ENCODE measurements at places on chromosomes 13 and 19. TPM values are rescaled to one million over a fixed set of nuclear protein-coding genes. Genes with fewer than 3 reads are reported as not detected.
A peak's percentile ranks its signal among the peaks of the same experiment; 100 is the strongest.

DNA sequence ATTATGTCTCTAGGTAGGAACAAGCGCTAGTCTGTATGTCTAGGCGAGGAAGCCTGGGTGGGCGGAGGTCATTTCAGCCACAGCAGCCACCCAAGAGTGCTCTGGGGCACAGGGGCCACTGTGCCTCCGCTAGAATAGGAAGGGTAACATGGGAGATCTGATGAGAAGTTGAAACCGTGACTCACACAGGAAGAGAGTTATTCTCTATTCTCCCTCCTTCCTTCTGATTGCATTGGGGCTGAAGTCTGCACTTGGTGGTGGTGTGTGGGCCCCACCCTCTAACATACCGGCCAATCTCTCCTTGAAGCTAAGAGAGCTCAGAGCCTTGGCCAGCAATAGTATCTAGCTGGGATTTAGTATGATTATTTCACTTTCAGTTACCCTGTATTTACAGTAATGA, 20.3 kb upstream of the GGACT start:
- DNase-seq: no peak

GRCh38 chr19:15737722-15738121, at the start of gene OR10H3:
TSS of gene OR10H3 (plus strand) at chr19:15737985. CDS start at chr19:15741393, 3,408 bp downstream.
- no peak for DNase-seq

GRCh38 chr13:77430377-77430951, 103.6 kb upstream of the MYCBP2 start:
- DNase-seq: no peak

Gene RFX1
- total RNA-seq: 8.1 TPM

Gene OR7D2
- total RNA-seq: not detected

- no peak for DNase-seq
Observed at GRCh38 chr13:43355774-43356173, 332.4 kb downstream of the DNAJC15 start.

Gene ELSPBP1
- total RNA-seq: not detected

DNA sequence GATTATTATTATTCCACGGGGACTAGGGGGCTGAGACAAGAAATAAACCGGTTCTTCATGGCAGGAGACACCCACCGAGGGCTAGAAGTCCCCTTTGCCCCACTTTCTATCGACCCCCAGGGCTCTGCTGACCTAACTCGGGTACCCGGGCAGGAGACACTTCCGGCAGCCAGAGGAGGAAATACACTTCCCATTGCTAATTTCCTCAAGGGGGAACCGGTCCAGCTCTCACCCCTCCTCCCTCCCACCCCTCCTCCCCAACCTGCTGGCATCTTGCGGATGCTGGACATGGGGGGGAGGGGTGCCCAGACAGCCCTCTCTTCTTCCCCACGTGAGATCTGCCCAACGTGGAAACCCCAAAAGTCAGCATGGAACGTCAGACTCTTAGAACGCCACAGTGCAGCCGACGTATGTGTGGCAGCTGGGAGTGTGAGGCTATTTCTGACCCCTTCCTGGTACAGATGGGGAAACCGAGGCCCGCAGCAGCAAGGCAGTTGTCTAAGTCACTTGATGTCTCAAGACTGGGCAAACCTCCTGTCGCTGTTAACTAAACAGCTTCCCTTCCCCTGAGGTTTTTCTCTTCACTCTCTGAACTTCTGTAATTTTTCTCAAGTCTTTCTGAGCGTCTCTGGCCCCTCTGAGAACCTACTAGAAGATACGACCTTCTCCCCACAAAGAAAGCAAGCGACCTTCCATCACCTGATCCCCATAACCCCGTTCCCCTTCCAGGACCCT, 3.6 kb downstream of the GPR4 start:
- DNase-seq: peak; percentile 37

Gene ADGRE2
- total RNA-seq: 1.5 TPM

DNA sequence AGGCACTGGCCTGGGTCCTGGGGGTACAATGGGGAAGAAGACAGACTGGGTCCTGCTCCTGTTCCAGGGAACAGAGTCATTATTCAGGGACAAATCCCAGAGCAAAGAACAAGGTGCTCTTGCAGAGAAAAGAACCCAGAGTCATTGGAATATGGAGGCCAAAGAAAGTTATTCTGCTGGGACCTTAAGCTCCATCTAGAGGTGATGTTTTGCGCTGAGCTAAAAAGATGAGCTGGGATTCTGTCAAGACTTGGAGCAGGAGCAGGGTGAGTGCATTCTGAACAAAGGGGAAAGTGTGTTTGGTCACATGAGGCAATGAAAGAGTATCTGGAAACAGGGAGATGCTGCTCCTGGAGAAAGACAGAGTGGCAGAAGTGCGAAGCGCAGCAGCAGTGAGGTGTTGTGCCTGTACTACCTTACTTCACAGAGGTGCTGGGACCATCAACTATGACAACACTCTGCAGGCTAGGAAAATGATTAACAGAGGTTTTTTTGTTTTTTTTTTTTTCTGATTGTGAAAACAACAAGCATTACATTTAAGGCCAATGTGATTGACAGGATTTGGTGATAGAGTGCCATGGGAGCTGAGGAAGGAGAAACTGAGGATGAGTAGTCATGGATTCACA, 95.3 kb upstream of the TNFSF11 start:
- no peak for DNase-seq

DNA sequence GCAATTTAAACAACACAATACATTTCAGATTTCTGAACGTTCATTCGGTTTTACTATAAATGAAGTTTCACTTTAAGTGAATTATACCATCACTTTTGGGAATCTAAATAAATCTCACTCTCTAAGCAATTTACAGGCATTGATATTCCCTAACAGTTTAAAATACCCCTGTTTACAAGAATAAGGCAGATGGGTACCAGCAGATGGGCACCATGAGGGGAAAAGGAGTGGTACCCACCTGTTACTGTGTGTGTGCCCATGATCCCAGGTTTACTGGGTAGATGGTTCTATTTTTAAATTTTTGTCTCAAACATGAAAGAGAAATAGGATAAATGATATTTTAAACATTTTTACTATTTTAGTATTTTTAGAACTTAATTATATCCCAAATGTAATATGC, 212.9 kb downstream of the PCDH9 start:
- DNase-seq: no peak

Gene KCNK6
- 32.2 TPM for total RNA-seq

Gene POLRMT
- 18.5 TPM for total RNA-seq

Gene DLL3
- total RNA-seq: not detected

DNA sequence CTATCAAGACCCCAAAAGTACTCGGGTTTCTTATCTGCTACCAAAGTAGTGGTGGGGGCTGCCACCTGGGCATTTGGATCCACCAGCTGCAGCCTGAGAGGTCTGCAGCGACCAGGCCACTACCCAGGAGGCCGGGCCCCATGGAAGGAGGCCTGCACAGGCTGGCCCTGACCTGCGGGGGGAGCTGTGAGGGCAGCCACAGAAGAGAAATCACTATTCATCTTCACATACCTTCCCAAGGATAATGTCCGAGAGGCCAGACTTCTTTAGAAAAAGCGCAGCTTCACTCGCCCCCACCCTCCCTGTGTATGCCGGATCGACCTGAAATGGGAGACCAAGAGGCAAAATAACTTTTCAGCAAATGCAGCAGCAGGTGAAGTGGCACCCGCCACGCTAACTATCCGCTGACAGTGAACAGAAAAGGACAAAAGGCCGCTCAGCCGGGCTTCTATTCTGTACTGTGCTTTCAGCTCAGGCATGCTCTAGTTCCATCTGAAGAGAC, 30.1 kb downstream of the EPS15L1 start:
- DNase-seq: no peak

DNA sequence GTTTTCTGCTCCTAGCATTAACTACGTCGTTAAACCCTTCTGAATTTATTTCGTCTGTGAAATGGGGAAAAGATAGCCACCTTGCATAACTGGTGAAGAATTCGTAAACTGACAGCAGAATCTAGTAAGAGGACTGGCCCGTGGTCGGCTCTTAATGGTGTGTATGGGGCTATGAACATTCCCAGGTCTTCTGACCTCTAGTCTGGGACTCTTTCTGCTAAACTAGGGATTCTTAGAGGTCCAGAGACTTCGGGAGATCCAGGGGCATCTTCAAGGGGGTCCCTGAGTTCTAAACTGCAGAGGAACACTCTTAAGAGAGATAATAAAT, 231.1 kb upstream of the SERP2 start:
- DNase-seq: no peak

DNA sequence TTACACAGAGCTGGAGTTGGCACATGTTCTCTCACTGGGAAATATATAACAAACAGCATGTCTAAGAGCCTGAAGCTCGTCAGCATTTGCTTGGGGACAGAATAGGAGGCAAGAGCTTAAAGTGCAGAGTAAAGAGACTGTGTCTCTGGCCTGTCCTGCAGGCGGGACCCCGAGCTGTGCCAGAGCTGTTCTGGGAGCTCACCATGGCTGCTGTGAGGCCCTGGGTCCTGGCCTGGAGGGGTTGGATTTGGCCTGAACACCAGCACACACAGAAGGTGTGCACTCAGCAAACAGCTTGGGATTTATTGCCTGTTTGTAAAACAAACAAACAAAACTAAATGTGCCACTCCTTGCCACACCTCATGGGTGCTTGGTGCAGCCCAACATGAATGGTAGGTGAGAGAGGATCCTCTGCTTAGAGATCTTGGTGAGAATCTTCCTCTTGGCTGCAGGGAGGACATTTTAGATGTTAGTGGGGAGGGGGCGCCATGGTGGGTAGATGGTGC, 60.9 kb downstream of the ERICH6B start:
- no peak for DNase-seq

Gene ZFP36
- total RNA-seq: 1,667 TPM

Gene GIPC3
- total RNA-seq: not detected

GRCh38 chr13:29472332-29472961, 123.0 kb downstream of the SLC7A1 start:
- peak; percentile 70 for DNase-seq

Gene SLC25A42
- 5.1 TPM for total RNA-seq

Gene ARHGAP35
- total RNA-seq: 7.0 TPM

DNA sequence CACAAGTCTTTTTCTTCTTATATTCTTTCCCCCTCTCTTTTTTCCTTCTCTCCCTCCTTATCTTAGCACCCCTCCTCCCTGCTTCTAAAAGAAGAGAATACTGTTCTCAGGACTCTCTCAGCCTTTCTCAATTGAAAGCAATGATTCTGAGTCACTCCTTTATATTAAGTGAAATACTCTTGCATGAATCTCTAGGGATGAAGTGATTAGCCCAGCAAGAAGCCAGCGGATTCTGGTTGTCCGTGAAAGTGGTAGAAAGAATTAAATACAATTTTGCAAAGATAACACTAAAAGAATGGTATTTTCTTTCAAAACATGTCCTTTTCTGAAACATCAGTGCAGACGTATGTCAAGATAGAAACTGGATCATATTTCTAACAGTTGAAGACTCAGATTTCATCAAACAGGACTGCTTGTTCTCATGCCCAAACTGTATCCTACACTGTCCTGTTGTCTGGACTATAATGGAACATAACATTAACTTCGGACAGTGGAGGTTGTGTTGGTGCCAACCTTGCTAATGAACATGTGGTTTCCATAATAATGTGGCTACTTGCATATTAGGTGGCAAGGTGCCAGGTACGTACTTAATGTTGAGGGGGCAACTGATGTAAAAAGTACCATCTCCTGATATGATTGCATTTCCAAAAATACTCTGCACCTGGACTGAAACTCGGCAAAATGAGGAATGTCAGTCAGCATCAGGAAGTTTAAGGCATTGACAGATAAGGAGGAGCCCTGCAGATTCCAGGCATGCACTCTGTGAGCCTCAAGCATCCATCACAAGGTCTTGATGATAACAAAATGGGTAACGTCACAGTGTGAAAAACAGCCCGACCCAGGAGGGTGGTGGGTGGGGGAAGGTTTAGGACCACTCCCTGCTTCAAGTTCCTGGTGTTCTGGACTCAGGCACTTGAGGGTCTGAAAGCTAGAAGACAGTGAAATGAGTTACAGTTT, 357.2 kb downstream of the DLEU7 start:
- no peak for DNase-seq

DNA sequence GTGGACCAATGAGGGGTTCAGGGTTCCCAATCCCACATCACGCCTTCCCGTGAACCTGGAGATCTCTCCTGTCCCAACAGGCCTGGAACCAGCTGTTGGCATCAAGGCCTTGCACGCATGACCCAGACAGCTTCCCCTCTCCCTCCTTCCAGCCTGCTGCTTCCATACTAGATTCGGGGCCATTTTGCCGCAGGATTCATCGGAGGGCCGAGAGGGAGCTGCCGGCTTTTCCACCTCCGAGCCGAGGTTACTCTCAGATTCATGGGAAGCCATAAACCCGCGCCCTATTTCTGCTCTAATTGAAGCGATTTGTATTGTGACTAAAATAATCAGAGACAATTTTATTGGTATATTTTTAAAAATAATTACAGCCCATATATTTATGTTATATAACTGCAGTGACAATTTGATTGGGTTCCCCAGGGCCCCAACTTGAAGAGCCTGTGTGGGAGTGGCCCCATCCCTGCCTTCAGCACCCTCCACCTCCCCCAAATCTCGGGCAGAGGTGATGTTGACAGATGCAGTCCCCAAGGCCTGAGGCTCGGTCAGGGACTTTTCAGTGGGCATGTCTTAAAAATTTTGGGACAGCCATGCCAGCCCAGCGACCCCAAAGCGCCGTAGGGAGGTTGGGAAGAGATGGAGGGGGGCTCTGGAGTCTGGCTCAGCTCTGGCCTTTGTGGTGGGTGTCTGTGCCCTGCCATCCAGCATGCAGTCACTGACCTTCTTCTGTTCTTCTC, 30.8 kb upstream of the PEPD start:
- DNase-seq: no peak

DNA sequence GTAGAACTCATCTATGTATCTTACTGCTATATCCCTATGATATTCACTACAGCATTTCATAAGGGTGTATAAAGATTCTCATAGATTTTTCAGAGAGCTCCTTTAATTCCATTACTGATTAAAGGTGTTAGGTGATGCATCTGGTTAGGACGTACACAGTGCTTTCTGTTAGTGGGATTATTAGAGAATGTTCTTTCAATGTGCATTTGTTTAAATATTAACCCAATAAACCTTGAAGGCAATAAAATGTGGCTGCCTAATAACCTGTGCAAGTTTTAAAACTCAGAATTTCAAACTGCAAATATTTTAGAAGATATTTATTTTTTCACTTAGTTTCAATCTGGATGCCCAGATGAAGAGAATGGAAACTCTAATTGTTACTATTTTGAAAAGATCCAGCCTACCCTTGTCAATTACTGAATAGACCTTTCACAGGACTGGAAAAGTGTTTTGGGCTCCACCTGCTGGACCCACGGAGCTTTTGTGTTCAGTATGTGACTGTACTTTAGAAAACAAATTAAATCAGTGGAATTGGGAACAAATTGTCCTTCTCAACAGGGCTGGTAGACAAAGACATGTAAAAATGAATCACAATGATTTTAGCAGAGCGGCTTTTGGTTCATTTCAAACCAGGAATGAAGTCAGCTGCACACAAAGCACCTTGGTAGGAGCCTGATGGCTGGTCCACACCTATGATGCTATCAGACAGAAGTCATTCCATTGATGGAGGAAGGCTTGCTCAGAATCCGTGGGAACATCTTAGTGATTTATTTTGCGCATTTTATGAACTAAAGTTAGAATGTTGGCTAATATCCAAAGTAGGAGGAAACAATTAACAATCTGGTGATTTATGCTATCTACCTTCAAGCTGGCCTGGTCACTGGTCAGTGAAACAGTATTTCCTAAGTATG, 89.4 kb upstream of the RAP2A start:
- peak; percentile 62 for DNase-seq
